ENCODE measurements at places on chromosomes 3 and 15.
A peak's percentile ranks its signal among the peaks of the same experiment; 100 is the strongest.

- DNase-seq = no peak
Observed at GRCh38 chr15:97153356-97153965, 807.0 kb upstream of the ARRDC4 start.

DNA sequence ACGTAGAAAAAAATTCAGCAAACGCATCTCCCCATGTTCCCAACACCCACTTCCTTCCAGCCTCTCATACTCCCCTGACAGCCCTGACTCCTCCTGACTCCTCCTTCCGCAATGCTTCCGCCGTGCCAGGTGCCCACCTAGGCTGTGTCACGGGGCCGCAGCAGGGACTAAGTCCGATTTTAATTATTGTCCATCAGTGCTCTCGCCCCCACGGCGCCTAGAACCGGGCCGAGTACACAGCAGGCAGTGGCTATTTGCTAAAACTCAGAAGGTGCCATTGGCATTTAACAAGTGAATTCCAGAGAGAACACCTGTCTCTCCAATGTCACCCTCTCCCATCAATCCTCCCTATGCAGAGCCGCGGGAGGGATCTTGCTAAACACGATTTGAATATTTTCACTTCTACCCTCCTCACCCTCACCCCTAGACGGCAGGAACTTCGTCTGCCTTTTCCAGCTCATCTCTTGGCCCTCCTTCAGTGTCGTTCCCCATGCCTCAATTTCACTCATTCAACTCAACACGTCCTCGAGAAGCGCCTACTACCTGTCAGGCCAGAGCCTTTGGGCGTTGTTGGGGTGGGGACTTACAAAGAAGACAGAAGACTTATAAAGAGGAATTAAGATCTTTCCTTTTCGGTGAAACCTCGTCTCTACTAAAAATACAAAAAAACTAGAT is 11.5 kb upstream of the SHF start:
- DNase-seq = no peak

DNA sequence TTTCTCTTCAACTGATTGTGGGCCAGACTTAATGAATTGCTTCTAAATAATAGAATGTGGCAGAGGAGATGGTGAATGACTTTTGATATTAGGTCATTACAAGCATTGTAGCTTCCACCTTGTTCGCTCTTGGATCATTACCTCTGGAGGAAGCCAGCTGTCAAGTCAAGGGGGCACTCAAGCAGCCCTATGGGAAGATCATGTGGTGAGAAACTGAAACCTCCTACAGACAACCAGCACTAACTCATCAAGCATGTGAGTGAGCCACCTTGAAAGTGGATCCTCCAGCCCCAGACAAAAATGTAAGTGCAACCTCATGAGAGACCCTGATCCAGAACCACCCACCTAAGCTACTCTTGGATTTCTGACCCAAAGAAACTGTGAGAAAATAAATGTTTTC is 109.8 kb upstream of the TBC1D5 start:
- DNase-seq = no peak

GRCh38 chr3:99731499-99731898 is 86.2 kb upstream of the CMSS1 start:
- DNase-seq = no peak

DNA sequence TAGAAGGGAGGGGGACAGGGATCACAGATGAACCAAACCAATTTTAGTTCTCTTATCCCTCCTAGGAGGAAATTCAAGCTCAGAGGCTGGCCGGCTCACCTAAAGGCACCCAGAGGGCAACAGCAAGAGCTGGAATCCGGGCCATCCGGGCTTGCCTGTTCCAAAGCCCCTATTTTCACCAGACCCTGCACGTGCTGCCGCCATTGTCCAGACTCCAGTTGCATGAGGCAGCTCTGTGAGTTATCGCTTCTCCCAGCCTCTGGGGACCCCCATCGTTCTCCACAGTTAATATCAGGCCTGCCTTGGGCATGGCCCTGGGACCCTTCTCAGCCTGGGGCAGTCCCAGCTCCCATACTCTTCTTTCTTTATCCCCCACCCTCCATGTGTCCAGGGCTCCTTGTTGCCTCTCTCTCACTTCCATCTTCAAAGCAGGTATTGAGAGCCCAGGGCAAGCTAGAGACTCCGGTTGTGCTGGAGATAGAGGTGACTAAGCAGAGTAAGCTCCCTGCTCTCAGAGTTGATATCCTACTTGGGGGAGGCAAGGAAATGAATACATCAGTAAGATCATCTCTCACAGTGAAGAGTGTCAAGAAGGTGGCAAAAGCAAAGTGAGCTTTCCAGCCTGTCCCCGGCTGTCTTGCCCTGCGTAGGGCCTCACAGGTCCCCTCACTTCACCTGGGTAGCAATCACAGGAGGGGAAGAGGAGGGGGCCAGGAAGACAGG is 322.8 kb downstream of the UACA start:
- DNase-seq = no peak

- DNase-seq = peak; percentile 22
Observed at GRCh38 chr15:59741274-59741906, 52.3 kb upstream of the BNIP2 start.

- DNase-seq = peak; percentile 17
Observed at GRCh38 chr15:38389924-38390542, 63.9 kb upstream of the FAM98B start.

DNA sequence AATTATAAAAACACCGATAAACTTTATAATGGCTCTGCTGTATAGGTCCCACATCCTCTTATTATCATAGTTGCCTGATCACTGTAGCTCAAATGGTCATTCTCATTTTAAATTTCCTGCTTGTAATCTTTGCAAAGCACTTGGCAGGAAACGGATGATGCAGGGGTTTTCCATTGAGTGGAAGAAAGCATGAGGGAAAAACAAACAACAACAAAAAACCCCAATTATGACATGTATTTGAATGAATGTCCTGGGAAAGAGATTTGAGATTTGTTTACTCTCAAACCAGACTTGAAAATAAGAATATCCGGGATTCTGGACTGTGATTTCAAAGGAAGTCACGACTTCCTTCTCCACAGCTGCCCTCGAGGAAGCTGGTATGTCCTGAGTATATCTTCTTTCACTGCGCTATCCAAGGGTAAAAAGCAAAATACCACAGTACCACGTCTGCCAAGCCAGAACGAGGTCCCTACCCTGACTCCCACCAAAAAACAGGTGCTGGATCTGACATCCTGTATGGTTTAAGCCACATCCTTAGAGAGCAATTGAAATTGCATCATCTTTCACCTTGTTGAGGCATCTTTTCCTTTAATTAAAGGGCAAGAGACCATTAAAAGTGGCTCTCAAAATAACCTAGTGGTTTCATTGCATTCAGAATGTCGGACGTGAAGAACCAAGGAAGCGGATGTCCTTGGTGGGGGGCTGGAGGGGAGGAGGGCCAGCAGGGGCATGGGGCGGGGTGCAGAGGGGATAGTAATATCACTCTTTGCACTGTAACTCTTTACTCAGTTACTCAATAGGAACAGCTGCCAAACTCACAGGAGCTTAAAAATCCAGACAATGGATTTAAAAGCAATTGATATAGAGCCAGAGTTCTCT is 13.5 kb upstream of the TIPIN start:
- DNase-seq = no peak

GRCh38 chr15:59632714-59633113 is 21.1 kb downstream of the GCNT3 start:
- DNase-seq = no peak

DNA sequence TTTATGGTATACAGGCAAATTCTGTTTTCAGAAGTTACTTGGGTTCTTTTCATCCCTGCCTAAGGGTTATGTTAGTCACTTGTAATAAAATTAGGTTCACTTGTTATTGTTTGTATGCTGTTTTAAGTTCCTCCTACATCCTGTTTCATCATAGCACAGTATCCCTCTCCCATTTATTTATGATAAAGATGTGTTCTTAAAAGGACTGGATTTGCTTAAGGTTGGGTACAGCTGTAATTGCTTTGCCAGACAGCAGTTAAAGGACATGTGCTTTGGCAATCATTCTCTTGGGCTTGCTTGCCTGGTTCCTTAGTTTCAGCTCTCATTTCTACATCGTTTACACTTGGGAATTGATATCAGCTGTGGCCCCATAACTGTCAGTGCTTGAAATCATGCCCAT is 11.7 kb downstream of the ATP2C1 start:
- no peak for DNase-seq

Measured in SHP77 treated with DMSO at 0.1 percent for 48 hours (cell line).